Activated CD4-positive, alpha-beta T cell treated with anti-CD3 and anti-CD28 coated beads for 4 hours (primary cell): ENCODE measurements at places on chromosomes 3 and 15.

GRCh38 chr3:125478326-125478725 lies 41.7 kb downstream of the SNX4 start:
- DNase-seq, result no peak

- no peak for DNase-seq
These were observed 596.7 kb upstream of the UBE2E2 start for GRCh38 chr3:22606461-22606860.

- no peak for DNase-seq
These were observed 29.8 kb downstream of the GLDN start for GRCh38 chr15:51371266-51371665.

- no peak for DNase-seq
These were observed 149.4 kb upstream of the SLC6A11 start for GRCh38 chr3:10666621-10667020.

GRCh38 chr3:126084768-126085180 lies 850 bp upstream of the SLC41A3 start:
- no peak for DNase-seq

GRCh38 chr3:61578667-61579367 lies 17.4 kb downstream of the PTPRG start:
- no peak for DNase-seq

GRCh38 chr3:40226636-40227035 lies 82.9 kb upstream of the EIF1B start:
- DNase-seq, result no peak

DNA sequence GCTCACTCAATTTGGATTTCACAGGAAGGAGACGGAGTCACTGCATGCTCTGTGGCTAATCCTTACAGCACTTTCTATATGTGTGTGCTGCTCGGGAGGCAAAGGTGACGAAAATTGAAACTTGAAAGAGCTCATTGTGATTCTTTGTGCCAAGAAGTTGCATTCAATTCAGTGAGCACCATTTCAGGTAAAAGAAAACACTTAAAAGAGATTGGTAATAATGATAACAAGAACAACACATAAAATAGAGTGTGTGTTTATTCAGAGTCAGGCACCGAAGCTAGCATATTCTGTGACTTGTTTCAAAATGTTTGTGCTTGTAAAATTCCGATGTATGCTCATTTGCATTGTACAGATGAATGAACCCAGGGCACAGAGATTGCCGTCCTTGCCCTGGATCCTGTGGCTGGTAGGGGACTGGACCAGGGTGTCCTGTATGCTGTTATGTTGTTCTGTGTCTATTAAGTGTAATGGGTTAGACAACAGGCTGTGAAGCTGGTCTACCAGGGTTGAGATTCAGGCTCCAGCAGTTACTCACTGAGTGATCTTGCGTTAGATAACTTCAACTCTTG lies 193.3 kb upstream of the PROK2 start:
- DNase-seq, result no peak

- DNase-seq, result peak; percentile 64
These were observed 681 bp downstream of the CTDSPL start for GRCh38 chr3:37862219-37862902.

DNA sequence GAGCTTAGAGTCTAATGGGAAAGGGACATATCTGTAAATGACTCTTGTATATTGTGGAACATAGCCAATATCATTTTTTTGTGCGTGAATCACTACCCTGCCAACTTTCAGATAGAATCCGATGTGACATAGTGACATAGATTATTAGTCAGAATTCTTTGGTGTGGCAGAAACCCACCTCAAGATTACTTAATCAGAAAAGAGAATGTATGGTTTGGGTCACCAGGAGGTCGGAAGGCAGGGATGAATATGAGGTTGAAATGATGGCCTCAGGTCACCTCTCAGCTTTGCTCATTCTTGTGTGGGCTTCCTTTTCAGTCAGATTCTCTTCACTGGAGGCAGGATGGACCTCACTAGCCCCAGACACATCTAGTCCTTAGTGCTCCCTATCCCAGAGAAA lies 41.4 kb downstream of the SNAPC5 start:
- DNase-seq, result no peak

- DNase-seq, result no peak
These were observed 1.9 kb downstream of the CACNA1D start for GRCh38 chr3:53496392-53496670.
